Natural killer cell (primary cell): ENCODE measurements at places on chromosomes 16 and 17.

DNA sequence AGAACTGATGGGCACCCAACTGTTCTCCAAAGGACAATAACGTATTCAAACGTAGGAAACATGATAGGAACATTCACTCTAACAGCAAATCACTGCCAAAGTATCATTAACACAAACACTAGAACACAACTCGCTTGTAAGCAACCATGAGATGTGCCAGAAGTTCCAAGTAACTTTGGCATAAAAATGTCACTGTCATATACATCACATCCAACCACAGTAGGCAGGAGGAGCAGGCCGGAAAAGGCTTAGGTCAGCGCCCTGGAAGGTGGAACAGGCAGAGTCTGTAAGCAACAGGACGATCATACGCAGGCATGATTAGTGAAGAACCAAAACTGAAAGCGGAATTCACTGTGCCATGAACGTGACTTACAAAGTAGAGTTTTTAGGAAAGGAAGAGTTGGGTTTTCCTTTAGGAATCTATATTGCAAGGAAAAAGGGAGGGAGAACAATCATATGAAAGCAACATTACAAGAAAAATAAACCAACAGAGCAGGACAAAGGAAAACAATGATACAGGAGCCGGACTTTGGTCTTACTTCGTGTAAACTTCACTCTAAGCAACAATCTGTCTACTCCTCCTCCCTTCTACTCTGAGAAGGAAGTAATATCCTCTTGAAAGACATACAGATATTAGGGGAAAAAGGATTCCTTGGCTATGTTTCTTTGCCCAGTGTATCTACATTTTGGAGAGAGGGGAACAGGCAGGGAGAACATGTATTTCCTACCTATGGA lies 52.3 kb downstream of the YWHAE start:
- H3K4me3 ChIP-seq: no peak overlapping the region
- no peaks in the 10 kb centered on the region for H3K27me3 ChIP-seq
- H3K27ac ChIP-seq: peak overlapping the region; percentile 52
- H3K36me3 ChIP-seq: peaks cover 62% of the 10 kb centered on the region

- no peaks in the 10 kb centered on the region for H3K36me3 ChIP-seq
- no peak for DNase-seq
- no peak overlapping the region for H3K27ac ChIP-seq
- no peaks in the 10 kb centered on the region for H3K4me1 ChIP-seq
These were observed 3.0 kb downstream of the RCVRN start for GRCh38 chr17:9902120-9902519.

DNA sequence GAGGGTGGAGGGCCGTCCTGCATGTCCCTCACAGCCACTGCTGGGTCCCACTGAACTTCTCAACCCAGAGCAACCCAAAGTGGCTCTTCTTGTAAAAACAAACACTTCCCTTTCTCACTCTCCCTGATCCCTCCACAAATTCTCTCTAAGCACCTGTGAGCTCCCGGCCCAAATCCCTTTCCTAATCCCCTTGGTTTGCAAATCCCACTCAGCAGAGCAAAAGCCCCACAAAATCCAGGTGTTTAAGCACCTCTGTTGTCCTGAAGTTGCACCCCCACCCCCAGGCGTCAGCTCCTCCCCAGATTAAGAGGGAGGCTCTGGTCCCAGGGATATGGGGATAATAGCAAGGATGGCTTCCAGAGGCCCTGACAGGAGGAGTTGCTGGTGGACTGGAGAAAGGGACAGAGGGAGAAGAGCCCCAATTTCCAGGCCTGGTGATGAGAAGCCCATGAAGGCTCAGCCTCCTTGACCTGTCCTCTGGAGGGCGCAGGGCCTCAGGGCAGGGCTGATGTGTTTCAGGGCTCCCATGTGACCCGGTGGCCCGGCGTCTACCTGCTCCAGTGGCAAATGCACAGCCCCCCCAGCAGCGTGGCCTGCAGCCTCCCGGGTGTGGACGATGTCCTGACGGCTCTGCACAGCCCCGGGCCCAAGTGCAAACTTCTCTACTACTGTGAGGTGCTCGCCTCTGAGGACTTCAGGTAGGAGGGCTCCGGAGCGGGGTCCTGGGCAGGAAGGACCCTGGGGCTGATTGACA lies 23.0 kb downstream of the NAGPA start:
- no peaks in the 10 kb centered on the region for H3K27me3 ChIP-seq
- no peaks in the 10 kb centered on the region for H3K4me1 ChIP-seq
- H3K36me3 ChIP-seq: no peaks in the 10 kb centered on the region
- no peak for DNase-seq

DNA sequence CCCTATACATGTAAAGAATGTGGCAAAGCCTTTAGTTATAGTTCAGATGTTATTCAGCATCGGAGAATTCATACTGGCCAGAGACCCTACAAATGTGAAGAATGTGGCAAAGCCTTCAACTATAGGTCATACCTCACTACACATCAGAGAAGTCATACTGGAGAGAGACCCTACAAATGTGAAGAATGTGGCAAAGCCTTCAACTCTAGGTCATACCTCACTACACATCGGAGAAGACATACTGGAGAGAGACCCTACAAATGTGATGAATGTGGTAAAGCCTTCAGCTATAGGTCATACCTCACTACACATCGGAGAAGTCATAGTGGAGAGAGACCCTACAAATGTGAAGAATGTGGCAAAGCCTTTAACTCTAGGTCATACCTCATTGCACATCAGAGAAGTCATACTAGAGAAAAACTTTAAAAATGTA lies 42.5 kb downstream of the ZNF267 start:
- no peak overlapping the region for H3K4me3 ChIP-seq
- DNase-seq: no peak
- no peaks in the 10 kb centered on the region for H3K4me1 ChIP-seq
- peaks cover 49% of the 10 kb centered on the region for H3K36me3 ChIP-seq
- H3K27me3 ChIP-seq: no peaks in the 10 kb centered on the region
- H3K27ac ChIP-seq: no peak overlapping the region

GRCh38 chr17:82338858-82339633 lies 5.5 kb upstream of the SECTM1 start:
- H3K27me3 ChIP-seq: no peaks in the 10 kb centered on the region
- no peak overlapping the region for H3K4me3 ChIP-seq
- no peak for DNase-seq
- no peaks in the 10 kb centered on the region for H3K36me3 ChIP-seq
- no peak overlapping the region for H3K27ac ChIP-seq

DNA sequence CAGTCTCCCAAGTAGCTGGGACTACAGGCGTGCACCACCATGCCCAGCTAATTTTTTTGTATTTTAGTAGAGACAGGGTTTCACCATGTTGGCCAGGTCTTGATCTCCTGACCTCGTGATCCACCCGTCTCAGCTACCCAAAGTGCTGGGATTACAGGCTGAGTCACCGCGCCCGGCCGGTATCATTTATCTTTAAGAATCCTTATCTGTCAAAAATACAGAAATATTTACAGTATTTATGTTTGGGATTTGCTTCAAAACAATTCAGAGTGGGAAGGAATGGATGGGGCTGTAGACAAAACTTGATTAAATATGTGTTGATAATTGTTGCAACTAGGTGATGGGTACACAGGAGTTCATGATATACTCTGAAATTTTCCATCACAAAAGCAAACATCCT lies 2.9 kb downstream of the BECN1 start:
- peaks cover 40% of the 10 kb centered on the region for H3K36me3 ChIP-seq
- no peak overlapping the region for H3K27ac ChIP-seq
- no peaks in the 10 kb centered on the region for H3K27me3 ChIP-seq
- no peak overlapping the region for H3K4me3 ChIP-seq

DNA sequence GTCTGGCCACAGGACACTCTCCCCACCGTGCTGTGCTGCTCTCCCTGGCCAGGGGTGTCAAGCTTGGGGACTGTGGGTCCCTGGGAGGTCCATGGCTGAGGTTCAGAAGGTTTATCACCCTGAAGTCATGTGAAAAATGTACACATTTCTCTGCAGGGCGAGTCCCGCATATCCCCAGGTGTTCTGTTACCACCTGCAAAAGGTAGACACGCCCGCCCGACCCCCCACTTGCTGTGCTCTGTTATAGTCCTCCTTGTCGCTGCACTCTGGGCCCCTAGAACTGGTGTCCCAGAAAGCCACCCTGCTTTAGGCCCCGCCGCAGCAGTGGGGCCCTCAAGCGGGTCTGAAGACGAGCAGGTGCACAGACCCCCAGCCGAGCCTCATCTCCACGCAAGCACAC lies 11.8 kb downstream of the JPT2 start:
- H3K4me3 ChIP-seq: no peak overlapping the region
- H3K27ac ChIP-seq: no peak overlapping the region
- no peaks in the 10 kb centered on the region for H3K27me3 ChIP-seq
- no peak for DNase-seq

GRCh38 chr17:80917716-80918560 lies 73.7 kb upstream of the CHMP6 start:
- H3K27ac ChIP-seq: no peak overlapping the region
- no peaks in the 10 kb centered on the region for H3K27me3 ChIP-seq
- H3K4me1 ChIP-seq: no peaks in the 10 kb centered on the region
- peaks cover 13% of the 10 kb centered on the region for H3K36me3 ChIP-seq
- no peak overlapping the region for H3K4me3 ChIP-seq

DNA sequence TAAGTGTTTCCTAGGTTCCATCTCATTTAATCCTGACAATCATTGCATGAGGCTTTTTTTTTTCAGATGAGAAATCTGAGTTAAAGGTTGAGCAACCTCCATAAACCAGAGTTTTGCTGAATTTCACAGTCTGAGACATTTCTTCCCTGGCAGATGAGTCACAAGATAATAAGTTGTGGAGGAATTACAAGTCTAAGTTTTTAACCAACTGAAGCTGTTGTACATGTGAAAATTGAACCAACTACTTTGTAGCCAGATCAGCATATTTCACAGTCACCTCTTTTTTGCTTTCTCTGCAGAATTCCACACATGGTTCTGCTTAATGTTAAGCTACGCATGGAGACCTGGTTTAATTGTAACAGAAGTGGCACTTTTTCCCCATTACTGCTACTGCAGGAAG lies 765.6 kb downstream of the CDH11 start:
- H3K27ac ChIP-seq: no peak overlapping the region
- H3K4me1 ChIP-seq: no peaks in the 10 kb centered on the region
- H3K4me3 ChIP-seq: no peak overlapping the region
- DNase-seq: no peak

DNA sequence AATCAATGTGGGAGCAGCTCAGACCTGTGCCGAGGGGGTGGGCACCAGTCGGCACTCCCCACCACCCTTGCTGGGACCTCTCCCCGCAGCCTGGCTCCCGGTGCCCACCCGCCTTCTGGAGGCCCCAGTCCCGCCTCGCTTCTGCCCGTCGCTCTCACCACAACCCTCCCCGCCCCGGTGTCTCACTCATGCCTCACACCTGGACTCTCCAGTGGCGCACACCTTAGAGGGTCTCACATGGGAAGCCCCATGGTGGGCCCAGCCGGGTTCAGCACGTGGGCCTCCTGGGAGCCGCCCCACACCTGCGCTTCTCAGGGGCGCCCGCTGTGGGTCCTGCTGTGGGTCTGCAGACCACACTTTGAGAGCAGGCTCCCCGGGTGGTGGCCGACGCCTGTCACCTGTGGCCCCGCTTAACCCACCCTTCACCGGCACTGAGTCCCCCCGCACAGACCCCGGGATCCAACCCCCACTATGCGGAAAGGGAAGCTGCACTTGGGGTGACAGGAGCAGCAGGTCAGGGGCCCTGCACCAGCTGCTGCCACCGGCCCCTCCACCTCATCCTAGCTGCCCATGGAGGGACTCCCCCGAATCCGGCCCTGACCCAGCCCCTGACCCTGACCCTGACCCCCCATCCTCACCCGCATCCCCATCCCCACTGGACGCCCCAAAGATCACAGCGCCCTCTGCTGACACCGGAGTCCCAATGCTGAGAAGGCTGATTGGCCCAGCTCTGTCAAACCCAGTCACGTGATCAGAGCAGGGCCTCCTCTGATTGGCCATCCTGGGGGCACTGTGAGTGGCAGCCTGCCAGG lies 27.4 kb upstream of the SLC38A10 start:
- no peaks in the 10 kb centered on the region for H3K36me3 ChIP-seq
- no peak overlapping the region for H3K27ac ChIP-seq
- DNase-seq: no peak
- no peaks in the 10 kb centered on the region for H3K27me3 ChIP-seq

DNA sequence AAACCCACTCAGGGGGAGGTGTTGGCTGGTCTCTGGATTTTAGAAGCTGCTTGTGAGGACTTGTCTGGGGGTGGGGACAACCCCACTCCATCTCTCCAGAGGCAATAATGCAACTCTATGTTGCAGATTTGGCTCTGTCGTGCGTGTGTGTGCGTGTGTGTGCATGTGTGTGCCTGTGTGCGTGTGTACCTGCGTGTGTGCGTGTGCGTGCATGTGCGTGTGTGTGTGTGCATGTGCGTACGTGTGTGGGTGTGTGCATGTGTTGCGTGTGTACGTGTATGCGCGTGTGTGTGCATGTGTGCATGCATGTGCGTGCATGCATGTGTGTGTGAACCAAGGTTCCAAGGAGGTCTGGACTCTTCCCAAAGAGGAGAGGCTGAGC lies 120.4 kb upstream of the LHX1 start:
- H3K36me3 ChIP-seq: no peaks in the 10 kb centered on the region
- no peak overlapping the region for H3K27ac ChIP-seq
- no peak for DNase-seq
- no peaks in the 10 kb centered on the region for H3K27me3 ChIP-seq

GRCh38 chr17:38510421-38511149 lies 82.3 kb downstream of the ARHGAP23 start:
- peaks cover 22% of the 10 kb centered on the region for H3K27me3 ChIP-seq
- H3K27ac ChIP-seq: no peak overlapping the region
- H3K4me3 ChIP-seq: no peak overlapping the region
- no peaks in the 10 kb centered on the region for H3K36me3 ChIP-seq
- peaks cover 6% of the 10 kb centered on the region for H3K4me1 ChIP-seq
- DNase-seq: no peak

DNA sequence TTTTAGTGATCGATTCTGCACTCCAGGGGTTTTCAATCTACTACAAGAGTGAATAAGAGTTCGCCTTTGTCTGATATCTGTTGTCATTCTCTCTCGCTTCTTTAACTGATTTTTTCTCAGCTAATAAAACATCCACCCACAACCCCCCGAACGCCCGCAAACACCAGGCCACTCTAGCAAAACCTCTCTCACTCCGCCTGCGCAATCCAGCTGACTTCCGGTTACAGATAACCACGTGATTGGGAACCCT lies 338 bp upstream of the RPL19 start:
- peak overlapping the region; percentile 95 for H3K27ac ChIP-seq
- DNase-seq: peak; percentile 78
- peaks cover 31% of the 10 kb centered on the region for H3K36me3 ChIP-seq

- H3K4me3 ChIP-seq: no peak overlapping the region
- H3K27ac ChIP-seq: peak overlapping the region; percentile 96
- no peaks in the 10 kb centered on the region for H3K27me3 ChIP-seq
- DNase-seq: peak; percentile 49
These were observed 35.1 kb upstream of the IL21R start for GRCh38 chr16:27366687-27367460.
